Retina (tissue), 1 donor: ENCODE measurements at places on chromosomes 13 and 19.

DNA sequence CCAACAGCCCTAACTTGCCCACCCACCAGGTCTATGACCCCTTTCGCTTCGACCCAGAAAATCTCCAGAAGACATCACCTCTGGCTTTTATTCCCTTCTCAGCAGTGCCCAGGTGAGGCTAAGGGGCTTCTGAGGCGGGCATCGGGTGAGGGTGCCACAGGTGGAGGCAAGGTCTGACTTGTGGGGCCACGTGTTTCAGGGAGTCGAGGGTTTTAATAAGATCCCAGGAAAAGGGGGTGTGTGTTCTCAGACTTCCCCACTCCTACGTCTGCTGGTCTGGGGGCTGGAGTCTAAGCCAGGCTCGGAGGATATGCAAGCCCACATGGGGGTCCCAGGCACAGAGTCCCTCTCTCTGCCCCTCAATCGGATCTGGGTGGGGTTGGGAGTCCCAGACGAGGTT, 30.9 kb upstream of the CYP4F8 start:
- no peak for DNase-seq

GRCh38 chr19:35265900-35266519, 2.8 kb upstream of the USF2 start:
- DNase-seq: no peak

GRCh38 chr19:42596391-42597072, 1.8 kb upstream of the CEACAM8 start:
- peak; percentile 73 for DNase-seq

GRCh38 chr13:30523211-30523610, 57.5 kb upstream of the HMGB1 start:
- no peak for DNase-seq

GRCh38 chr13:67117010-67117550, 113.1 kb downstream of the PCDH9 start:
- DNase-seq: no peak

GRCh38 chr19:48351341-48351752, 12.4 kb downstream of the TMEM143 start:
- DNase-seq: peak; percentile 70

DNA sequence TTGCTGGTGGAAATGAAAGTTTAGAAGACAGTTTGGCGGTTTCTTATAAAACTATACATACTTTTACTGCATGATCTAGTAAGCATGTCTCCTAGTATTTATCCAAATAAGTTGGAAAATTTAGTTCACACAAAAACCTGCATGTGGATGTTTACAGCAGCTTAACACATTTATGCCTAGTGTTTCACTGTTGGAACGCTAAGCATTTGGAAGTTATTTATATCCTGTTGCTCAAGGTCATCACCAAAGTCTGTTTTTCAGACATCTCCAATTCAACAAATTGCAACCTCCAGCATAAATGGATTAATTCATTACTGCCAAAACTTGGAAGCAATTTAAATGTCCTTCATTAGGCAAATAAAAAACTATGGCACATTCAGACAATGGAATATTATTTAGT, 461.8 kb downstream of the SUCLA2 start:
- DNase-seq: no peak

DNA sequence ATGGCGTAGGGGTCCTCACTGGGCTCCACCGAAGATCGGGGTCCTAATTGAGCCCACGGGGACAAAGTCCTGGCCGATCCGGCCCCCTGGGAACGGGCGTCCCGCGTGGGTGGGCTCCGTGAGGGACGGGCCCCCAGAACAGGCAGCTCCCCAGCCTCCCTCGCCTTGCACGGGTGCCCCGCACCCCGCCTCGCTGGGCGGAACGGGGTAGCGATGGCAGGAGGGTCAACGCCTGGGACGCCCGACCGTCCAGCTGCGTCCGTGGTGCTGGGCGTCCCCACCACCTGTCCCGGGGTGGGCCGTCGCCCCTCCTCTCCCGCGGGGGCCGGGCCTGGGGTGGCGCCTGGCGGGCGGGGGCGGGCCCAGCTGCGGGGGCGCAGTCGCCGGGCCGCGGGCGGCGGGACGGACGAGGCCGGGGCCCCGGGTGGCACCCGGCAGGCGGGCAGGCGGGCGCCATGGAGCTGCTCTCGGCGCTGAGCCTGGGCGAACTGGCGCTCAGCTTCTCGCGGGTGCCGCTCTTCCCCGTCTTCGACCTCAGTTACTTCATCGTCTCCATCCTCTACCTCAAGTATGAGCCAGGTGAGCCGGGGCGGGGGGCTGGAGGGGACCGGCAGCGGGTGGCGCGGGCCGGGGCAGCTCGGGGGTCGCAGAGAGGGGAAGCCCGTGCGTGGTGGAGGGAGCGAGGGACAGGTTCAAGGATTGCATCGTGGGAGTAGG, at the start of gene TMEM38A:
Gene TMEM38A, plus strand, starts transcription at position 377 of the 717 bp plus-strand sequence. Its CDS starts 79 bp downstream, at position 456.
- no peak for DNase-seq

DNA sequence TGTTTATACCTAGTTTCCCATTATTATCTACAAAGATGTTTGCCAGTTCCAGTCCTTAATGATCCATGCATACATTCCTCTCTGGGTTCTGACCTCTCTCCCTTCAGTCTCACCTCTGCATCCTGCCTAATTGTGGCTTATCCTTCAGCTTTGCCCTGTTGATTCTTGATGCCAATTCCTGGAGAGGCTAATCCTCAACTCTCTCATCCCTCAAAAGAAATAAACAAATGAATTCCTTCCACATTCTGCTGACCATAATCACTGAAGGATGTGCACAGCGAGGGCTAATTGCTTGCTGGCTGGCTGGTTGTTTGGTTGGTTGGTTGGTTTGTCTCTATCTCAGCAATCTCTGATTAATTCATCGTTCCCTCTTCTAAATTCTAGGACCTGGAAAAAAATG, 113.8 kb downstream of the IRS2 start:
- DNase-seq: no peak

- DNase-seq: peak; percentile 76
Observed at GRCh38 chr19:4456843-4457653, 546 bp downstream of the UBXN6 start.

GRCh38 chr19:55056827-55057226, 6.1 kb downstream of the RDH13 start:
- DNase-seq: no peak

GRCh38 chr13:70171151-70171550, 62.9 kb upstream of the KLHL1 start:
- no peak for DNase-seq

DNA sequence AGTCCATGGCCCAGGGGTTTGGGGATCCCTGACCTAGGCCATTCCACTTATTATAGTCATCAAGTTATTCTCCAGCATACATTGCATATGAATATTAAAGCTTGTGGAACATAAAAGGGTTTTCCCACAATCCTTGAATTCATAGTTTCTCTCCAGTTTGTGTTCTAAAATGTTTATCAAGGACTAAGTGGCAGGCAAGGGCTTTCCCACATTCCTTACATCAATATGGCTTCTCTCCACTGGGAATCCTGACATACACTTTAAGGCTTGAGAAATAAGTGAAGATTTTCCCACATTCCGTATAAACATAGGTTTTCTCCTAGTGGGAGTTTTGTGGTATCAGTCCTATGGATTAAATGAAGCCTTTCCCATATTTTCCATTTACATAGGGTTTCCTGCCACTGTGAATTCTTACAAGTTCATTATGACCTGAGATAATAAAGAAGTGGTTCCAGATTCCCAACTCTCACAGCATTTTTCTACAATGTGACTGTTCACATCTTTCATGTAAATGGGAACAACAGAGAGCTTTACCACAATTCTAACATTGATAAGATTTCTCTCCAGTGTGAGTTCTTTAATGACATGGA, 14.5 kb downstream of the ZNF426 start:
- no peak for DNase-seq

GRCh38 chr13:98978280-98978679, 416 bp upstream of the DOCK9 start:
- no peak for DNase-seq

- no peak for DNase-seq
Observed at GRCh38 chr13:113520571-113520970, 30.1 kb upstream of the DCUN1D2 start.

GRCh38 chr19:39109641-39110040, 15.9 kb upstream of the PAK4 start:
- DNase-seq: no peak

DNA sequence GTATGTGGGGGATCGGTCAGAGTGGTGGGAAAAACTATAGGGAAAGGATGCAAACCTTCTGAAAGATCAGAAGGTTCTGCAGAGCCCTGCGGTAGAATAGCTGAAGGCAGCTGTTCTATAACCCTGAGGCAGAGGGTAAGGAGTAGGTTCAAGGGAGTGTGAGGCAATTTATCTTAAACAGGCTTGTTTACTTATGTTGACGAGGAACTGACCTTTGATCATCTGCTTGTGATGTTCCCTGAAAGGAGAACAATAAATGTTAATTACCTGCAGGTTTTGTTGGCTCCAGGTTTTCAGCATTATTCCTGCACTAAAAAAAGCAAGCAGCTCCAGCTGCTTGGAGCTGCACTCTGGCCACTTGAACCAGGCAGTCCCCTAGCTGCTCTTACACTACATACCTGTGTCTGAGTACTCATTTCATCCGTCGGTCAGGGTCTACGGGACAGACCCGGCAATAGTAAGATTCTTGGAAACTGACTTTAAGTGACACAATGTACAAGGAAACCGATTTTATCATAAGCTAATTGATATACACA, 202.1 kb downstream of the TBC1D4 start:
- DNase-seq: no peak

- no peak for DNase-seq
Observed at GRCh38 chr13:98910501-98910951, 67.3 kb downstream of the DOCK9 start.

DNA sequence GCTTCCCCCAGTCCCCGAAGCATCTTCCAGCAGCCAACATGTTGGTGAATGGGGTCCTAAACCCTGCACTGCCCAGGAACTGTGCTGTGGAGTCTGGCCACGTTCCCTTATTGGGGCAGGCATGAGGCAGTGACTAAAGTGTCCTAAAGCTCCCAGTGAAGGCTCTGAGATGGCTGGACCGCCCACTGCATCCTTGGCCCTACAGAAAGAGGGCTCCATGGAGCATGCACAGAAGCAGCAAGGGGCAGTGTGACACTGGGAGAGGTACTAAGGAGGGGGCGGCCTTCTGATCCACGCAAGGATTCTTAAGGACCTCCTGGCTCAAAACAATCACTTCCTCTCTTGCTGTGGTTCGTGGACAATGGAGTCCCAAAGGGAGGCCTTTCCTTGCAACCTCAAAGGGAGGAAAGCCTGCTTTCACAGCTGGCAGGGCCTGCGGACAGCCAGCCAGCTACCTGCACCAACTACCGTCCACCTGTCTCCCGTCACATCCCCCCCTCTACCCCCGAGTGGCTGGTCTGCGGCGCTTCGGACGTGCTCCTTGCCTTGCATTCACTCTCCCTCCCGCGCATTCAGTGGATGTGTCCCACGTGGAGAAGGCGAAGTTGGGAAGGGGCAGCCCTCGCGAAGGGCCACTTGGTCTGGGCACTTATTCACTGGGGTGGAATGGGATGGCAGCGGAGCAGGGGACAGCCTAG, 63.9 kb upstream of the STARD13 start:
- DNase-seq: peak; percentile 57

GRCh38 chr19:37699057-37699456, 20.5 kb downstream of the ZNF607 start:
- DNase-seq: no peak

GRCh38 chr19:51450730-51451307, 7.4 kb downstream of the SIGLEC8 start:
- DNase-seq: no peak

DNA sequence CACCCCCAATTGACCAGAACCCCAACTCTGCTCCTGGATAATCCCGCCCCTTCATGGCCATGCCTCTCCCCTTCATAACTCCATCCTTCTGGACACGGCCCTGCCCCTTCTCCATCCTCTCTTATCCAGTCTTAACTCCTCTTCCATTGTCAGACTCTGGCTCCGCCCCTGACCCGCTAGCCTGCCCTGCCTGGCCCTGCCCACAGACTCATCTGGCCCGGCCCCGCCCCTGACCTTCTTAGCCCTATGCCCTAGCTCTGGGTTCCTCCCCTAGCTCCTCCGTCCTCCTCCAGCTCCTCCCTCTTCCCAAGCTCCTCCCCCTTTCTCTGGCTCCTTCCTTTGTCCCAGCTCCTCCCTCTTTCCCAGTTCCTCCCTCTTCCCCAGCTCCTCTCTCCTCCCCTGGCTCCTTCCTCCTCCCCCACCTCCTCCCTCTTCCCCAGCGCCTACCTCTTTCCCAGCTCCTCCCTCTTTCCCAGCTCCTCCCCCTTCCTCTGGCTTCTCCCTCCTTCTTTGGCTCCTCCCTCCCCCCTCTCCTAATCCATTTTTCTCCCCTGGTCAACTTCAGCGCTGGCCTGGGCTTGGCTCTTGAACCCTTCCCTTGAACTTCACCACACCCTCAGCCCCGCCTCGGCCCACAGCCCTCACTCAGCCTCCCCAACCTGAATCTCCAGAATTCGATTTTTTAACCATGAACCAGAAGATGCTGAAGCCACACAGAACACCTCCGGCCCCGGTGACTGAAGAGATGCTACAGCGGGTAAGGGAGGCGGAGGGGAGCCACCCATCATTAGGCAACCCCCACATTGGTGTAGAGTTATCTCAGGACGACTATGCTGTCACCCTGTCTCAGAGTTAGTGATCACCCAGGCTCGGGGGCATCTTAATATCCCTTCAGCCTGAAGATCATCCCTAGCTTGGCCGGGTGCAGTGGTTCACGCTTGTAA, 9.2 kb upstream of the ZNF358 start:
- peak; percentile 65 for DNase-seq

DNA sequence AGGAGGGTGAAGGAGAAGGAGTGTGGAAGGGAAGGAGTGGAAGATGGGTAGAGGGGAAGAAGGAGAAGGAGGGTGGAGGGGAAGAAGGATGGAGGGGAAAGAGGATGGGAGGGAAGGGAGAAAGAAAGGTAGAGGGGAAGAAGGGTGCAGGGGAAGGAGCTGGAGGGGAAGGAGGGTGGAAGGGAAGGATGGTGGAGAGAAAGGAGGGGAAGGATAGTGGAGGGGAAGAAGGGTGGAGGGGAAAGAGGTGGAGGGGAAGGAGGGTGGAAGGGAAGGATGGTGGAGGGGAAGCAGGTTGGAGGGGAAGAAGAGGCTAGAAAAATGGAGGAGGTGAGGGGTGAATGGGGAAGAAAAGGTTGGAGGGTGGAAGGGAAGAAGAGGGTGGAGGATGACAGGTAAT, 927.9 kb downstream of the UQCRFS1 start:
- DNase-seq: no peak

DNA sequence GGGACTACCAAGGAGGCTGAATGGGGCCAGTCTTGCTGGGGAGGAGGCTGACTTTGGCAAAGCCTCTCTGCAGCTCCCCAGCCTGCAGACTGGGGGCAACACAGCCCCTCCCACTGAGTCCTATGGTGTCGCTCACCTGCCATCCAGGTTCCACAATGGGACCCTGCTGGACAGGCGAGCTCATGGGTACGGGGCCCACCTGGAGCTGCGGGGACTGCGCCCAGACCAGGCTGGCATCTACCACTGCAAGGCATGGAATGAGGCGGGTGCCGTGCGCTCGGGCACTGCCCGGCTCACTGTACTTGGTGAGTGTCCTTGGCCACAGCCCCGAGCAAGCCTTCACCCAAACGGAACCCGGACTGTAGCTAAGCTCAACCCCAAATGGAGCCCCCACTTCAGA, 5.0 kb downstream of the CILP2 start:
- DNase-seq: no peak

- peak; percentile 79 for DNase-seq
Observed at GRCh38 chr19:720345-721160, 11.8 kb downstream of the PALM start.

GRCh38 chr19:7421941-7422744, 66.7 kb downstream of the PEX11G start:
- DNase-seq: no peak

GRCh38 chr19:17765069-17765618, 13.9 kb downstream of the FCHO1 start:
- no peak for DNase-seq
